Activated T-helper 1 cell treated with anti-CD3 and anti-CD28 coated beads, Interleukin-2, amount 50 U/mL, for 16 hours (primary cell): ENCODE measurements at places on chromosomes 3 and 15.

GRCh38 chr15:69398491-69398891, 15.7 kb upstream of the KIF23 start:
- DNase-seq: no peak

GRCh38 chr15:54014067-54014655, 35.9 kb downstream of the UNC13C start:
- DNase-seq: no peak

GRCh38 chr15:31296219-31296645, 30.4 kb upstream of the KLF13 start:
- DNase-seq: no peak

DNA sequence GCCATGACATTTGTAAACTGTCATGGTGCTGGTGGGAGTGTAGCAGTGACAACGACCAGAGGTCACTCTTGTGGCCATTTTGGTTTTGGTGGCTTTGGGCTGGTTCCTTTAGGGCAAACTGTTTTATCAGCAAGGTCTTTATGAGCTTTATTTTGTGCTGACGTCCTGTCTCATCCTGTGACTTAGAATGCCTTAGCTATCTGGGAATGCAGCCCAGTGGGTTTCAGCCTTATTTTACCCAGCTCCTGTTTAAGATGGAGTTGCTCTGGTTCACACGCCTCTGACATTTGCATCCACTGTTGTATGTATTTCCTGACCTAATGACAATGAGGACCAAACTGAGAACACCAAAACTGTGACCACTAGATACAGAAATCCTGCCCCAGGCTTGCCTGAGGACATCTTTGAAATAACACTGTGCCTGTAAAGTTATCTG, 37.6 kb downstream of the RAB8B start:
- no peak for DNase-seq

DNA sequence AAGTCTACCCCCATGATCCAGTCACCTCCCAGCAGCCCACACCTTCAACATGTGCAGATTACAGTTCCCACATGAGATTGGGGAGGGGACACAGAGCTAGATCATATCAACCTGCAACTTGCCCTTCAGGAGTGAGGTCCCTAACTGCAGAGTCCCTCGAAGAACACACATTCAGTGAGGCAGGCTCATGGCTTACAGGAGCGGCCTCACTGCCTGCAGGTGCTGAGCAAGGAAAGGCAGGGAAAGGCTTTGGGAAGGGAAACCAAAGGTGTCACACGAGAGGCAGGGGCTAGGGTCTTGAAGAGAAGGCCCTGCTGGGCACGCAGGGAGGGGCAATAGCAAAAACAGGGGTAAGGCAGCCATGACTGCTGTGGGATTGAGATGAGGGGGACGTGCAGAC, 182.4 kb upstream of the CHRNA7 start:
- no peak for DNase-seq
